ENCODE measurements at places on chromosomes 1 and 21. TPM values are rescaled to one million over a fixed set of nuclear protein-coding genes. Genes with fewer than 3 reads are reported as not detected.

DPT gene
- 28.8 TPM for polyA plus RNA-seq

GUCA2B gene
- not detected for polyA plus RNA-seq

LHX4 gene
- not detected for polyA plus RNA-seq

SHISAL2A gene
- not detected for polyA plus RNA-seq

ITGB2 gene
- 12.7 TPM for polyA plus RNA-seq

RAB25 gene
- not detected for polyA plus RNA-seq

All from heart right ventricle (tissue), 16 donors.